ENCODE measurements at places on chromosomes 2 and 18.

DNA sequence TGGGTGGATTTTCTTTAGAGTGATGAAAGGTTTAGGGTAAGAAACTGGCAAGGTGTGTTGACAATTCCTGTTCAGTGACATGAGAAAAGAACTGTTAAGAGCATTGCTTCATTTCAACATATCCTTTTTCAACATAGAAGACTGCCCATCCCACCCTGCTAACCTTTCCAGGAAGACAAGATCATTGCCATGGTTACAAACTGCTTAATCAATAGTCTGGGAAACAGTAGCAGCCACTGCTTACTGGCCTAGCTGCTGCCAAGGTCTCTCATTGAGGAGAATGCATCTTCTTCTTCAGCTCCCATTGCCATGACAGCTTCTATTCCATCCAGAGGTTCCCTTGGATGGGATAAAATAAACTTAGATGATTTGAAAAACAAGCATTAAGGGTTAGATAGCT is 212.1 kb downstream of the LRRTM1 start:
- DNase-seq = no peak

DNA sequence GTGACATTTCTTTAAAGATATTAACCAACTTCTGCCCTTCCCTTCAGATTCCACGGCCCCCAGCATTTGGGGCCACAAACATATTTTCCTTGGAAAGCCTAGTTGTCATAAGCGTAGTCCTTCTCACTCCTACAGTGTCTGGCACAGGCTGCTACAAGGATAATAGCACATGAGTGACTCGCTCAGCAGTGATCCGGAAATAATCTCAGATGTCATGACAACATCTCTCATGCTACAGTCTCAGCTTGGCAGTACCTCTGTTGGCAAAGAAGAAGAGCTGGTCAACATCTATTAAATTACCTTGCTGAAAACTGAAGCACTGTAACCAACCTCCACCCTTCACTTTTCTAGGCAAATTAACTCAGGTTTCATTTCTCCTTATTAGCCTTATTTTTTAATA is 351.7 kb downstream of the RAD51AP2 start:
- DNase-seq = no peak

DNA sequence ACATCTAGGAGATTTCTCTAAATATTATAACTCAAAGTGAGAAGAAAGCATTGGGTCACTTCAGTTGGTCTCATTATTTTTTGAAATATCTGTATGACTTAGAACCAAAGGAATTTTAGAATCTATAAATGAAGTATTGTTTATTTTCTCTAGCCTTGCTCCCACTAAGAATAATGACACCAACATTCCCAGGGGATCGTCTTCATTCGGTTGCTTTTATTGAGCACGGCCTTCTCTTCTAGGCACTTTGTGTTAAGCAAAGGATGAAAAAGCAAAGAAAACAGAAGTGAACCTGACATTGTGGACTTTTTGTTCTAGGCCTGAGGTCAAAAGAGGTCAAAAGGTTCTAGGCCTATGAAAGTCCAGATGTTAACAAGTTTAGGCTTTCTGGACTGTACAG is 231.9 kb downstream of the GALR1 start:
- no peak for DNase-seq

GRCh38 chr2:240441993-240442411 is 6.5 kb downstream of the GPC1 start:
- DNase-seq = no peak

- peak; percentile 48 for DNase-seq
Observed at GRCh38 chr2:45904946-45905631, 253.6 kb downstream of the PRKCE start.

GRCh38 chr2:200442471-200442870 is 67.4 kb downstream of the KCTD18 start:
- no peak for DNase-seq

DNA sequence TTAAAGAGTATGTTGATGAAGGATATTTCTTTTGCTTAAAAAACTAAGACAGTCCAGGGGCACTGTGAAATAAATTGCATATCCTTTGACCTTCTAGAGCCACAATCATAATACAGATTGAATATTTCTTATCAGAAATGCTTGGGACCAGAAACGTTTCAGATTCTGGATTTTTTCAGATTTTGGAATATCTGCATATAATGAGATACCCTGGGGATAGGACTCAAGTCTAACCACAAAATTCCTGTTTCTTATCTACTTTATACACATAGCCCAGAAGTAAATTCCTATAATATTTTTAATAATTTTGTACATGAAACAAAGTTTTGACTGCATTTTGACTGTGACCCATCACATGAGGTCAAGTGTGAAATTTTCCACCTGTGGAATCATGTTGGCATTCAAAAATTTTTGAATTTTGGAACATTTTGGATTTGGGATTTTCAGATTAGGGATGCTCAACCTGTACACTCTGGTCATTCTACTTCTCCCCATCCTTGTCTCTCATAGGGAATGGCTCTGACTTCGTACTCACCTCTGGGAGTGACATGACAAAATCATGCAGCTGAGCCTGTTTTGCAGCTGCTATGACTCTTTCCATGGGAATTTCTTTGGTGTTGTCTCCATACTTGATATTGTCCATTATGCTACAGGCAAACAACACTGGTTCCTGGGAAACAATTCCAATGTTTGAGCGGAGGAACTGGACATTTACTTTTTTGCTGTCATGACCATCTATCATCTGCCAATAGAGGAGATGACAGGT is 25.7 kb downstream of the G6PC2 start:
- no peak for DNase-seq

- DNase-seq = no peak
Observed at GRCh38 chr2:134275058-134275862, 21.4 kb downstream of the MGAT5 start.

DNA sequence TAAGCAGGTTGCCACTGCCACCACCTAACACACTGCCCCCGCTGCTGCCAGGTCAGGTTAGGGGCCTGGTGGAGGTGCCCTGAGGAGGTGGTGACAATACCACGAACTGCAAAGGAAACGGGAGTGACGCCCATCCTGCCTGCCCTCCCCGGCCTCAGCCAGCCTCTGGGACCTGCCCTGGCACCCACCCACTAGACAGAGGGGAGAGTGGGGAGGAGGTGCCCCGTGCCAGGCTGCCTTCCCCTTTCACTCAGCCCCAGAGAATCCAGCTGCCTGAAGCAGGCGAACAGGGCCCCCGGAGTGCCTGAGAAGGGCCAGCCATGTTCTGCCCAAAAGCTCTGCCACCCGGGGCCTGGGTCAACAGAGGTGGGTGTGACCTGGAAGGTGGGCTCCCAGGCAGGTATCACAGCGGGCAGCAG is 44.5 kb upstream of the FOSL2 start:
- DNase-seq = no peak

DNA sequence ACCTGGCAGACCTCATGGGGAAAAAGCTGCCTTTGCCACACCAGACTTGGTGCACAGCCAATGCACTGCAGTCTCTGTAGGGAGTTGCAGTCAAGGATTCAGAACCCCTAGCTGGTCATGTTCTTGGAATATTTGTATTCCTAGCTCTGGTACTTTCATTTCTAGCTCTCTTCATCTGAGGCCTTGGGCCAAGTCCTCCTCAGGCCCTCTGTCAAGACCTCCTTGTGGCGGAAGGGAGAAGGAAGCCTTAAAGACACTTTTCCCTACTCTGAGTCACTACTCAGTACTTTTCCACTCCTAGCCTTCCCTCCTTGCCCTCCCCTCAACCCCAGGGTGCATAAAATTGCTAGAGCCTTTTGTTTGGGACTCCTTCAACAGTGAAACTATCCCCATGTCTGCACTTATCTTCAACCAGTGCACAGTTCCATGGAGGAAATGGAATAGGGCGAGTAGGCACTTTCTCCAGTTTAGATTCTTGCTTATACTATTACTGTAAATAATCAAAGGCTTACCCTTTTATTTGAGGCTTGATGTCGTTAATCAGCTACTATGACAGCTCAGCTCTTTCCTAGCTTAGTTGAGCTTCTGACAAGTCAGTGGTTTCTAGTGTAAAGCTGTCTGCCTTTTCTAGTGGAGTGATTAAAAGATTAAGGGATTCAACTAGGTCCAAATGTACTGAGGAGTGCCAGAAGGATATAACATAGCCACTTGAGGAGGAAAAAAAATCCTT is 15.8 kb downstream of the M1AP start:
- DNase-seq = no peak

DNA sequence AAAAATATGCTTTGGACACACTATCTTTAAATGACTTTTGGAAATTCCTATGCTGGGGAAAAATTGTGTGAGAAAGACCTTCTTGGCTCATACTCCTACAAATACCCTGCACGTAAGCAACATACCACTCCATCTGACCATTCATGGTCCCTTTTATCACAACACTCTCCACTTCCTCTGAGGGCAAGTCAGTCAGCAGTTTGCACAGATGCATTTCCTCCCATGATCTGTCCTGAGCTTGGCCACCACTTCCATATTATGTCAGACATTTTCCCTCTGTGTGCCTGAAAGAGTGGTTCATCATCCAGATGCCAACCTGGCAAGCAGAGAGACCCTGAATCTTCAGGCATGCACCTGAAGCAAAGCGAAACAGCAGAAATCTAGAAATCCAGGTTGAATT is 16.1 kb upstream of the REG3G start:
- no peak for DNase-seq

GRCh38 chr2:70141902-70142589 is 48.8 kb downstream of the C2orf42 start:
- DNase-seq = peak; percentile 62

- no peak for DNase-seq
Observed at GRCh38 chr2:69469375-69469774, 32.1 kb upstream of the NFU1 start.

DNA sequence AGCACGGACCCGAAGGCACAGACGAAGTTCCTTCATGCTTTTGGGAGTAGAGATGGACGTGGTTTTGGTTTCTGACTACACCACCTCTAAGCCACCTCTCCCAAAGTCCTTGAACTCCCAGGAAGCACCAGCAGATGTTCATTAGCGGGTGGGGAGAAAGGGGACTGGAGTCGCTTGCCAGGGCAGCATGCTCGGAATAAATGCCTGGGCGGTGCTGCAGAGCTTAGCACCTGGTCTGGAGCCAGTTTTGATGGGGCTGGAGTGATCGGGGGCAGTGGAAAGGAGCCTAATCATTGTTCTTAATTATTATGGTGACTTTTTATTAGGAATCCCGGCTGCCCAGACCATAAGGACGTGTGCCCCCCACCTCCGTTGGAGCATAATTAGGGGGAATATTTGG is 220.8 kb downstream of the TFCP2L1 start:
- DNase-seq = no peak

- no peak for DNase-seq
Observed at GRCh38 chr2:28370354-28370753, 22.3 kb upstream of the FOSL2 start.

- no peak for DNase-seq
Observed at GRCh38 chr18:5173646-5174045, 23.4 kb downstream of the AKAIN1 start.

- DNase-seq = no peak
Observed at GRCh38 chr2:239188536-239188935, 212.3 kb downstream of the HDAC4 start.

DNA sequence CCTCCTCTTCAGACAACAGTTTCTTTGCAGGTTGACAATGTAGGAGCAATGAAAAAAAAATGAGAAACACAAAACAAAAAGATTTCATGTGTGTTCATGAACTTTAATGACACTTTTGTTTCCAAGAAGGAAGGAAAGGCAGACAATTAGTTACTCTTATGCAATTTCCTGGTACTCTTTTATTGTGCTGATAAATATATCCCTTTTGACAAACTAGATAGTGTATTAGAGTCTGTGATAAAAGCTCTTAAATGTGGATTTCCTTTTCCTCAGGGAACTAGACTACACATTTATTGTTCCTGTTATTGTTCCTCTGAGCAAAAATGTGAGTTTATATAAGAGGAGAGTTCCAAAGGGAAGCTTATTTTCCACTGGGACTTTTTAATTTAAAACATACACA is 188.7 kb upstream of the NRXN1 start:
- DNase-seq = no peak

DNA sequence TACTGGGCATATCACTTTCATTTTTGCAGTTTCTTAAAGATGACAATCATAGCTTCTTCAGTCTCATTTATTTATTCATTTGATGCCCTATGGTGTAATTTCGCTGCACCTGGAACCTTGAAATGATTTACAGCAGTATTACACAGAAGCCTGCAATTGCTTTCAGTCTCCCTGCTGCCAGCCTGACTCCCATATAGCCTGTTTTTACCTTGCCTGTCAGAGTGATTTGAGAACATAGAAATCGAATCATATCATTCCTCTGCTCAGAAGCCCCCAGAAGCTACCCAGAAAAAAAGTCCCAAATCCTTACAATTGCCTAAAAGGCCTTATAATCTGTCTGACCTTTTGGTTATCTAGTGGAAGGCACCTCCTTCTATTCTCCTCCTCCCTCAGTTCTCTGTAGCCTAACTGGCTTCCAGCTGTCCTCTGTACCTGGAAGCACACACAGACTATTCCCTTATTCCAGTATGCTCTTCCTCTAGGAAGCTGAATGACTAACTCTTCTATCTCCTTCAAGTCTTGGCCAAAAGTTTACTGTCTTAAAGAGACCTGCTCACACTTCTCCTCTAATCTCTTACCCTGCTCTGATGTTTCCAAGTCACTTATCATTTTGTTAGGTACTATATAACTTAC is 12.6 kb downstream of the SCN3A start:
- no peak for DNase-seq

GRCh38 chr2:230636684-230637271 is 75.9 kb upstream of the CAB39 start:
- DNase-seq = no peak

DNA sequence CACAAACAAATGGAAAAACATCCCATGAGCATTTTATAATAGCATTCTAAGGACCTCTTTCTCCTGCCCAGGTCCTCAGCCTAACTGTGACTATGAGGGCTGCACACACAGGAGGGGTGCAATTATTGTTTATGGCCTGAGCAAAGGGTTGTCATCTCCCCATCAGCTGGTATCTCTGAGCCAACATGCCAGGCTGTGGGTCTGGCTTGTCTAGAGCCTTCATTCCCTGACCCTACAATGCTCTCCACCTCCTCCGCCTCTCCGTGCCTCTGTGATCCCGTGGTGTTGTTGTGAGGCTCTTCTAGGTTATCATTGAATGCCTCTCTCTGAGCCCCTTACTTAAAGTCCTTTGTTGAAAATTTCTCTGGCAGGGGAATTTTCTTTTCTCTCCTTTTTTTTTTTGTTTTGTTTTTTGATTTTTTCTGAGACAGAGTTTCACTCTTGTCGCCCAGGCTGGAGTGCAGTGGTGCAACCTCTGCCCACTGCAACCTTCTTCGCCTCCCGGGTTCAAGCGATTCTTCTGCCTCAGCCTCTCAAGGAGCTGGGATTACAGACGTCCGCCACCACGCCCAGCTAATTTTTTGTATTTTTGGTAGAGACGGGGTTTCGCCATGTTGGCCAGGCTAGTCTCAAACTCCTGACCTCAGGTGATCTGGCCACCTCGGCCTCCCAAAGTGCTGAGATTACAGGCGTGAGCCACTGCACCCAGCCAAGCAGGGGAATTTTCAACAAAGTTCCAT is 126.4 kb downstream of the SMAD7 start:
- no peak for DNase-seq

- no peak for DNase-seq
Observed at GRCh38 chr2:240618776-240619175, 6.5 kb upstream of the GPR35 start.

DNA sequence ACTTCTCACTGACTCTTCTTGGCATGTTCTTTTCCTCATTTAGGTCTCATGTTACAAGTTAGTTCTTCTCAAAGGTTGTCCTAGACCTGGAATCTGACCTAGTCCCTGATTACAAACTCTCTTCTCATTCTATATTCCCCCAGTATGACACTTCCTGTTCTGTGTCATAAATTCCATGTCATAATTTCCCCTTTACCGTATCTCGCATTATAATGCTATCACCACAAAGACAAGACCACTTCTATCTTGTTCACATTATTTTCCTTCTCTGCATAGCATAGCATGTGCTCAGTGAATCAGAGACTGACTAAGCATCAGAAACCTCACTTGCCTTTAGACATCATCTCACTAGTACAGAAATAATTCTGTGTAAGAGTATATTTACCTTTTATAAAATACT is 63.6 kb upstream of the CAVIN2 start:
- no peak for DNase-seq

All from NCI-H774 (cell line).